ENCODE measurements at places on chromosomes 4 and X. TPM values are rescaled to one million over a fixed set of nuclear protein-coding genes. Genes with fewer than 3 reads are reported as not detected.

RGN gene
- 0.05 TPM for total RNA-seq

CXCL10 gene
- total RNA-seq = 0.08 TPM

IGFBP7 gene
- not detected for total RNA-seq

UGT2A1 gene
- total RNA-seq = not detected

ZFYVE28 gene
- 2.0 TPM for total RNA-seq

HELT gene
- total RNA-seq = not detected

BBS12 gene
- total RNA-seq = 0.43 TPM

PDCL2 gene
- total RNA-seq = not detected

SPATA4 gene
- total RNA-seq = not detected

VEGFD gene
- 0.08 TPM for total RNA-seq

PACRGL gene
- 32.7 TPM for total RNA-seq

GLUD2 gene
- 0.23 TPM for total RNA-seq

NAT8L gene
- total RNA-seq = not detected

SATL1 gene
- not detected for total RNA-seq

DCAF8L2 gene
- not detected for total RNA-seq

AKAP14 gene
- total RNA-seq = not detected

NXF2 gene
- total RNA-seq = not detected

CLNK gene
- total RNA-seq = not detected

RENBP gene
- 0.08 TPM for total RNA-seq

IL1RAPL1 gene
- 0.03 TPM for total RNA-seq

CFAP97 gene
- total RNA-seq = 7.1 TPM

Measured in HT-29 (cell line).